NCI-H187 (cell line): ENCODE measurements at places on chromosomes 6 and 20.

GRCh38 chr20:4233520-4233919 lies 218.2 kb upstream of the RNF24 start:
- no peak for DNase-seq

GRCh38 chr20:47778398-47779354 lies 6.6 kb downstream of the SULF2 start:
- no peak for DNase-seq

- DNase-seq = no peak
Measured at GRCh38 chr6:44569931-44570385, 182.5 kb downstream of the CDC5L start.

DNA sequence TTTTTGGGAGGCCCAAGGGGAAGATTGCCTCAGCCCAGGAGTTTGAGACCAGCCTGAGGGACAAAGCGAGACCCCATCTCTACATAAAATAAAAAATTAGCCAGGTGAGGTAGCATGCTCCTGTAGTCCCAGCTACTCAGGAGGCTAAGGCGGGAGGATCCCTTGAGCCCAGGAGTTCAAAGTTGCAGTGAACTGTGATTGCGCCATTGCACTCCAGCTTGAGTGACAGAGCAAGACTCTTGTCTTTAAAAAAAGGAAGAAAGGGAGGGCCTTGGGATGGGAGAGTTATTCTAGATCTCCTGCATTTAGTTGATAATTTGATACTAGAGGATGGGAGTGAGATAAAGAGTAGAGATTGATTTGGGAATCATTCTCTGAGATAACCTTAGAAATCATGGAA lies 68.1 kb downstream of the ITCH start:
- DNase-seq = no peak
